Activated CD4-positive, alpha-beta T cell treated with anti-CD3 and anti-CD28 coated beads, Interleukin-2, amount 10 ng/mL, durations not matched to agents 24 days and 14 days (primary cell): ENCODE measurements at places on chromosomes 5 and 9.
A peak's percentile ranks its signal among the peaks of the same experiment; 100 is the strongest.

DNA sequence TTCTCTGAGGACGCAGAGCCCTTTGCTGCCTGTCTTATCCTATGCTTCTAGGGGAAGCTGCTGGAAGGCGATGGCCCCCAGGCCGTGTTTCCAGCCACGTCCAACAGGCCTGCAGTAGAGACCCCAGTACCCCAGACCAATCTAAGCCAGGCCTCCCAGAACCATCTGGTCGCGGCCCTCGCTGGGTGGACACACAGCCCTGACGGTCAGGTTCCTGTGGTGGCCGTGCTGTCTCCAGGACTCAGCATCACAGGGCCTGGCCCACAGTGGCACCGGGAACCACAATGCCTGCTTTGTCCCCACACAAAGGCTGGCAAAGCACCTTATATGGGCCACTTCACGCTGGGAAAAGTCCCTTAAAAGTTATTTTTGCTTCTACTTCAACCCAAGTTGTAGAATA is 44.5 kb downstream of the SEMA4D start:
- DNase-seq = no peak

GRCh38 chr5:68176253-68176652 is 39.3 kb upstream of the PIK3R1 start:
- DNase-seq = no peak

GRCh38 chr5:62649476-62650113 is 71.0 kb downstream of the LRRC70 start:
- DNase-seq = no peak

DNA sequence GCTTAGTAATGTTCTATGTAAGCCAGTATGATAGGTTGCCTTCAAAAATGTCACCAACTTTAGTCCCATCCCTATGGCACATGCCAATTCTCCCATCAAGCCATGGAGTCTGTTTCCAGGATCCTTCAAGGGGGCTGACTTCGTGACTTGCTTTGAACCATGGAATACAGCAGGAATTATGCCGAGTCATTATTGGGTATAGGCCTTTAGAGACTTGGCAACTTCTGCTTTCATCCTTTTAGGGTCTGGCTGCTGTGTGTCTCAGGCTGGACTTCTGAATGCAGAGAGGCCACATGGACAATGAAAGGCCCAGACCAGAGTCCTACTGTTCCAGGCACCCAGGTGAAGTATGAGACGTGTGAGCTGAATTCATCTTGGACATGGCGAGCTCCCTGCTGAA is 109.8 kb downstream of the DENND1A start:
- no peak for DNase-seq

DNA sequence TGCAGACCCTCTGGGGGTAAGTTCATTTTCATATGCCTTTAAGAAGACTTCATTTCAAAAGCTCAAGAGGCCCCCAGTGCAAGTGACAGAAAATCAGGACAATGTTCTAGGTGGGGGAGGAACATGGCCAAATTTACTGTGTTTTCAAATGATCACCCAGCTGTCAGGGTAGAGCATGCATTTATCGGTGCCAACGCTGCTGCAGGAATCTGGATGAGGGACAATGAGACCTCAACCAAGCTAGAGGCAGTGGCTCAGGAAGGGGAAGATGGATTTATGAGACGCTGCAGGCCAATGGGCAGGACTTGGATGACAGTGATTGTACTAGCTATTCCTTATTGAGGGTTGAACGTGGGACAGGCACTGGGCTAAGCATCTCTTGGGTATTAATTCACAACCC is 278.4 kb downstream of the ASTN2 start:
- DNase-seq = no peak

- no peak for DNase-seq
These were observed 576.3 kb downstream of the PDE4D start for GRCh38 chr5:59317023-59317773.

- DNase-seq = no peak
These were observed 4.1 kb downstream of the PRDM6 start for GRCh38 chr5:123093111-123093600.

GRCh38 chr9:97564291-97565175 is 63.1 kb downstream of the TMOD1 start:
- DNase-seq = no peak

DNA sequence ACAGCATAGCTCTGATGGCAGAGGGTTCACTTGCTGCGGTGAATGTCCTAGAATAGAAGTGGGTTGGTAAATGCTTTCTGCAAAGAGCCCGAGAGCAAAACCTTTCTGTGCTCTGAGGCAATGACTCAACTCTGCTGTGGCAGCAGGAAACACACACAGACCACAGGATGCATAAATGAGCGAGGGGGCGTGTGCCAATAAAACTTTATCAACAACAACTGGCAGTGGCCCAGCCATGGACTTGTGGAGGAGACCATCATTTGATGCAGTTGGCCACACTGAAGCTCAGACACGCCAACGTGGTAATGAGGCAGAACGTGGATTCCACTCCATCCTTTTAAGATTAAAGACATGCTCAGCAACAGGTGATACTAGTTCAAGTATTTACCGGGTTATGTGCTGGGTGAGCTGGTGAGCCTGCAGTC is 6.8 kb downstream of the MRPL36 start:
- DNase-seq = peak; percentile 94

GRCh38 chr9:22244139-22245011 is 202.2 kb upstream of the DMRTA1 start:
- DNase-seq = peak; percentile 74

DNA sequence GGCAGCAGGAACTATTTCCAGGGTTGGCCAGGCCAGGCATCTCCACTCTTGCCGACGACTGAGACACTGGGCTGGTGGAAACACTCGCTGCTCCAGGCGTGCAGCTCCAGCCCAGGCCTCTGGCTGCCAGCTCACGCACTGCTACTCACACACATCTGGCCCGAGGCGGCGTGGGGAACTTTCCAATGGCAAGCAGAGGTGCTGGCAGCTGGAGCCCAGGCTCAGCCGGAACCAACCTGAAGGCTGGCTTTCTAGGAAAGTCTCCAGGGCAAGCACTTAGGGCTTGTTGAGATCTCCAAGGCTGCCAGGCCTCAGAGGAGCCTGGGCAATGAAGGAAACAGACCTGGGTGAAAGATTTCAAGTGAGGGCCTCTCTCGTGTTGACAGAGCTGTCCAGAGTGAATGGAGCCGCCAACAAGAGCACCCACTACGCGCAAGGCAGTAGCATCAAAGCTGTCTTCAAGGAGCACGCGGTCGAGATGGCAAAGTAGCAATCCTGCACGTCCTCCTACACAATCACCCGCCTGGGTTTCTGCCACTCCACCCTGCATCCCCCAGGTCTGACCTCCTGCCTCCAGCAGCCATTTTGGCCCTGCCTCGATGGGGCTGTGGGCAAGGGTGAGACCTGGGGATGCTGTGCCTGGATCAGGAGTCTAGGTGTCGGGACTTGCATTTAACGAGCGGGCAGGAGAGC is 14.4 kb downstream of the SH3PXD2B start:
- DNase-seq = no peak

GRCh38 chr5:174371600-174372094 is 326.1 kb downstream of the NSG2 start:
- DNase-seq = no peak

- no peak for DNase-seq
These were observed 38.1 kb upstream of the CD180 start for GRCh38 chr5:67234671-67235176.

- no peak for DNase-seq
These were observed 39.2 kb downstream of the DCAF10 start for GRCh38 chr9:37839496-37840461.

GRCh38 chr5:107476783-107477182 is 194.0 kb downstream of the EFNA5 start:
- DNase-seq = peak; percentile 77

GRCh38 chr9:567128-567746 is 274.3 kb upstream of the DMRT1 start:
- DNase-seq = no peak

DNA sequence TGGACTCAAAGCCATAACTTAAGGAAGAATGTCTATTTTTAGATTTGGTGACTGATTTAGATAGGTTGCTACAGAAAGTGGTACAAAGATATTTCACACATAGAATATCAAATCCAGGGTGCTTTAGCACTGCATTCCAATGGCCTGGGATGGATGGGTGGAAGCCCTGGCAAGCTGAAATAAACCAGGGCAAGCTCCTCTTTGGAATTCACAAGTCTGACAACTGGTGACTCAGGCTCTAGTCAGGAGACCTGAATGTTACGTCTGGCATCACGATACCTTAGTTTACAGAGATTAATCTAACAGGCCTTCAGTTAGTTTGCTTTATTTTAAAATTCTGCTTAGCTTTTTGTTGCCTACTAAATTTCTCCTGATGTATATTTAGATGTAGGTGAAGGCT is 144.0 kb downstream of the TMC1 start:
- no peak for DNase-seq

- DNase-seq = no peak
These were observed 30.3 kb upstream of the CER1 start for GRCh38 chr9:14752871-14753270.

DNA sequence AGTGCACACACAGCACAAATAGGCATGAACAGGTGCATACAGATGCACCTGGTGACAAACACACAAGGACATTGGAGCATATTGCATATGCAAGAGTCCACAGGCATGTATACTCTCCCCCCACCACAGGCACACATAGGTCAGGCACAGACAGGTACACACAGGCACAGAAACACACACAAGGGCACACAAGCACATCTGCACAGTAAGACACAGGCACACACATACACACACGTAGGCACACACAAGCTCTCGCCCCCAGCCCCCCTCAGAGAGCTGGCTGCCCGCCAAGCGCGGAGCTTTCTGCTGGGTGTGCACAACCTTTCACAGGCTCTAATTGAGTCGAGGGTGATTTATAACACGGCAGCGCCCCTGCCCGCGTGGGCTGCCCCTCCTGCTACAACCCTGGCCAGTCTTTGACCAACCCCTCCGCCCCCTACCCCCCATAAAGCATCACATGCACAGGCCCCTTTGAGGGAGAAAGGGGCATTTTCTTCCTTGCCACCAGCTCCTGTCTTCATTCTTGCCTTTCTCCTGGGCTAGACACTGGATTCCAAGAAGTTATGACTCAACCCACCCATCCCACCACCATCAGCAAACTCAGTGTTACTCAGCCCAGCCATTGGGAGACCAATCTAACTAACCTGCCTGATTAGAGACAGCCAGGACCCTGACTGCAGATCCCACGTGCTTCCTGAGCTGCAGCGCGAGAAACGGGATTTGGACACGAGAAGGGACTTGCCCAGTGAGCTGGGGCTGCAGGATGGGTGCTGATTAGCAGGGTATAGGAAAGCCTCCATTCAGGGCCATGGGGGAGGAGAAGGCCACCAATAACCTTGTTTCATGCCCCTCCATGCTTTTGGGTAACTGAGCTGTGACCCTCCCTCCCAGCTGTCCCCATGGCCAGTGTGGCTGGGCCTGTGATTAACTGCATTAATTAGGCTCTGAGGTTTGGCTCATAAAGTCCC is 42.8 kb upstream of the PSD2 start:
- no peak for DNase-seq

GRCh38 chr9:115757461-115757860 is 396.1 kb upstream of the PAPPA start:
- DNase-seq = no peak

DNA sequence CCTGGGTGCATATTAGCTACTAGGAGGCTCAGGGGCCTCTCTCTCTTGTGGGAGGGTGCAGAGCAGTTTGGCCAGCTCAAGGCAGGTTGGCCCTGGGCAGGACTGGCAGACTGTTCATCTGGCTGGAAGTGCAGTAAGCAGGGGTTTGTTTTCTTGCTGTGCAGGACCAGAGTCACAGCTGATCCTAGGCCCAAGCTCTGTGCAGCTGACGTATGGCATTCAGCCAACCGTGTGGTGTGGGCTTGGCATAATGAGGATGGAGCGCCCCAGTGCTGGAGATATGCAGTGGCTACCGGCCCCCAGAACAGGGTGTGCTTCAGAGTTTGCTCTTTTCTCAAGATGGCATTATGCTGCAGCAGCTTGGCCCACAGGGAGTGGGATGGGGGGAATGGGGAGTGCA is 31.0 kb upstream of the PHF24 start:
- no peak for DNase-seq

- no peak for DNase-seq
These were observed 881 bp upstream of the B4GALT1 start for GRCh38 chr9:33167972-33168461.

DNA sequence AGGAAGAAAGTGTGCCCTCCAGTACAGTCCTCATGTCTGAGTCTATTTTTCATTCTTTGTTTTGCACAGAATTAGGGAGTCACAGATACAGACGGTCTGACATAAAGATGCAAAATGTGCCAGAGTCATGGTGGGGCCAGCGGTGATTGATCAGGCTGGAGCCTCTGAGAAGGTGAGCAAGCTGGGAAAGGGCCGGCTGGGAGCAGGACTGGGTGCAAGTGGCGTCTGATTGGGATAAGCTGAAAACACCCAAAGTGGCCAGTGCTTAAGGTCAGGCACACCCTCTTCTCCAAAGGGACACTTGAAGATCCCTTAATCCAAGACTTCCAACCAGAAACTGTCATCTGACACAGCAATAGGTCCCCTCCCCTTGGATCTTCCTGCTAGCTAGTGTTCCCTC is 32.6 kb downstream of the FSTL4 start:
- no peak for DNase-seq

- DNase-seq = no peak
These were observed 113.1 kb downstream of the KIAA1958 start for GRCh38 chr9:112599732-112600131.

DNA sequence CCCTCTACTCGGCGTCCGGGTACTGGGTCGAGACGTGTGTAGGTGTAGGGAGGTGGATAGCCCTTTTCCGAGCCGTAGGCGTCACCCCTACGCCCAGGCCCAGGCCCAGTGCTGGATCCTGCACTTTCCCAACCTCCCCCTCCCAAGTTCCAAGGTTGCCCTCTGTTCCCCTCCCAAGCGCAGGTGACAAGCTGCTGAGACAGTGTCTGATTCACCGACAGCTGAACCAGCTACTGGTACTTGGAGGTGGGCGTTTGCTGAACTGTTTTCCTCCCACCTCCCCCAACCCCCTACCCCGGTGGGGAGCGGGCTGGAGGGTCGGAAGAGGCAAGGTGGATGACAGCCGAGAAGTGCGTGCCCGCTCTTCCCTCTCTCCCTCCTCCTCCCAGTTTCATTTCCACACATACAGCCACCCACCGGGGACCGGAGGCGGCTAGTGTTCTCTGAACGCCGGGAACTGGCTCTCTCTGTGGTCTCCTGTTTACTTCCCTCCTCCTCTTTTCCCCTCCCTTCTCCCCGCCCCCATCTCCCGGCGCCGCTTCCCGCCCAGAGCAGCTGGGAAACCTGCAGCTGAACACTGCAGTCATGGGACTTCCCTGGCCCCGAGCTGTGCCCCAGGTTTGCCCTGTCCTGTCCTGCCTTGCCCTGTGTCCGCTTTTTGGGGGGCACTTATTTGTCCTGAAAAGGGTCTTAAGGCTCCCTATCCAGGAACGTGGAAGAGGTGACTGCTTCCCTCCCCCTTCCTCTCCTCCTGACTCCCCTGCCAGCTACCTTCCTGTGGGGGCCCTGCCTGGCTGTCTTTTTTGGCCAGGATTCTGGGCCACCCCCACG is 6.2 kb upstream of the KLF9 start:
- DNase-seq = peak; percentile 82

- peak; percentile 96 for DNase-seq
These were observed at the start of gene RUFY1 for GRCh38 chr5:179550511-179551342. Gene RUFY1, plus strand, starts transcription at chr5:179550554. Its CDS starts 16 bp downstream, at chr5:179550570.

GRCh38 chr5:176629853-176630680 is at the start of the genes EIF4E1B and SNCB:
Gene EIF4E1B, plus strand, starts transcription at chr5:176630675. Its CDS starts 12,113 bp downstream, at chr5:176642788.
Gene SNCB, minus strand, starts transcription at chr5:176630534. Its CDS starts 880 bp downstream, at chr5:176629654.
- peak; percentile 85 for DNase-seq

- peak; percentile 77 for DNase-seq
These were observed 39.5 kb upstream of the GLRX start for GRCh38 chr5:95861864-95862561.

- DNase-seq = no peak
These were observed 35.2 kb downstream of the DDX4 start for GRCh38 chr5:55773057-55773456.

GRCh38 chr9:88682431-88682831 is 147.5 kb downstream of the NXNL2 start:
- no peak for DNase-seq
